Activated CD4-positive, CD25-positive, alpha-beta regulatory T cell (primary cell): ENCODE measurements at places on chromosomes 12 and 14.

GRCh38 chr12:58487255-58487654, 433.0 kb downstream of the LRIG3 start:
- no peak for DNase-seq

DNA sequence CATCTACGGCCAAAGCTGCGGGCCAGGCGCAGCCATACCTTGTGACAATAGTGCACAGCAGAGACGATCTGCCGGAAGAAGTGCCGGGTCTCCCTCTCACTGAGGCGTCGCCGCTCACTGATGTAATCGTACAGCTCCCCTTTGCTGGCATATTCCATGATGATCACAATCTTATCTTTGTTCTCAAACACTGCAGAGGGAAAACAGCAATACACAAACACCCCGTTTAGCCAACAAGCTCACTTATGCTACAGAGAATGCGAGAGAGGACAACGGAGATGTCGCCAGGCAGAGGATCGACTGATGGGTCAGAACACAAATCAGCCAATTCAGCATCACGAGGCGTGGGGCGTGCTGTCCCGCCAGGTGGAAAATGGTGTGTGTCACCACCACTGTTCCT, 52.1 kb downstream of the NUAK1 start:
- no peak for DNase-seq

DNA sequence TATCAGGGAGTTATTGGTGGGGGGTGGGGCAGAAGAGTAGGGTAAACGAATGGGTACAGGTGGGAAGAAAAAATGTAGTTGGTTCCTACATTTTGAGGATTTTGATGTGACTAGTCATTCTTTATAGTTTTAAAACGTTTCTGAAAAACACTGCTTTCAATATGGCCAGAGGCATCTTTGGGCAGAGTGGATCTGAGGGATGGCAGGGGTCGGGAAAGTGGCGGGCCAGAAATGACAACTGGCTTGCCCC, 527 bp upstream of the ATP23 start:
- DNase-seq = no peak

- no peak for DNase-seq
Observed at GRCh38 chr12:22684140-22685118, 59.5 kb downstream of the ETNK1 start.

DNA sequence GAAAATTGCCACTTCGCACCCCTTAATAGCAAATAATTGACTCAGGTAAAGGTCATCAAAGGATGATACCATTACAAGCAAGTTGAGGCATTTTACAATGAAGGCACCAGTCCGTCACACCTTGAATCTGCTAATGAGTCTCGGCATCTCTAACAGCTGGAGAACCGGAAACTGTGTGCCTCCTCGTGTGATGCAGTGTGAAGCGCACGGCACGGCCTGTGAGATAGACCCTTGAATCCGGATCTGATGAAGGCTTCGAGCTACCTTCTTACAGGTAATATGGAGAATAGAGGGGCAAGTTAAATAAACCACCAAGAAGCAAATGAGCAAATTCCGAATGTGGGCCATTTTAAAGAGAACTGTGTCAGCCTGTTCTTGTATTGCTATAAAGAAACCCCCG, 19.8 kb upstream of the TUBA1A start:
- no peak for DNase-seq

GRCh38 chr14:20971705-20972021, 16.4 kb downstream of the RNASE2 start:
- no peak for DNase-seq

- no peak for DNase-seq
Observed at GRCh38 chr14:54117924-54118323, 161.3 kb upstream of the BMP4 start.

DNA sequence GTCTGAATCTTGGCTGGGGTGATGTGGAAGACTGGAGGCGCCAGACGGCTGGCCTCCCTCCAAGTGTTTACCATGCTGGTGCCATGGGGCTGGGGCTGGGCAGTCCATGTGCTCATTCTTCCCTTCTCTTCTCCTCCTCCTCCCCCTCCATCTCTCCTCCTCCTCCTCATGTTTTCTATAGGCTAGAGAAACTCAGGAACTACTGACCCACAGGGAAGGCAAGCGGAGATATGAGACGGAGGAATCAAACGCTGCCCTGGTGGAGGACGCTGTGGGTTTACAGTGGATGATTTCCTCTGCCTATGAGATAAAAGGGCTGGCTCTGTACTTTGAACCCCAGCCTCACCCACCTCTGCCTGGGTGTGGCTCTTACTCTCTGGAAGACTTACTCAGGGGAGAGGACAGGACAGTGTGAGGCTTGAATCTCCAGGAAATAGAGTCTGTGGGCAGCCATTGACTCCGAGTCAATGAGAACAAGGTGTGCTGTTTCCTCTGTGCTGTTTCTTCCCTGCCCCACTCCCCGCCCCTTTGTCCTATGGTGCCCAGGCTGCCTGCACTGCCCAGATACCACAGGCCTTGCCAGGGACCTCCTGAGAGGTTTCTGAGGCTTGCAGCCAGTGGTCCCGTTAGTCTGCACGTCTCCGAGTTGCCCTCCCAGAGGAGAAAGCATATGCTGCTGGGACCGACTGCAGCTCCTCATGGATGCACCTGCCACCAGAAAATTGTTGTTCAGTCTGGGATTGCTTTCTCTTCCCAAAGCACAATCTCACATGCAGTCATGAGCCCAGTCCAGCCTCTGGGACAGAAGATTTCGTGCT, 132.6 kb upstream of the ARHGAP5 start:
- DNase-seq = no peak

GRCh38 chr14:23008831-23009230, 1.1 kb downstream of the C14orf93 start:
- DNase-seq = no peak

DNA sequence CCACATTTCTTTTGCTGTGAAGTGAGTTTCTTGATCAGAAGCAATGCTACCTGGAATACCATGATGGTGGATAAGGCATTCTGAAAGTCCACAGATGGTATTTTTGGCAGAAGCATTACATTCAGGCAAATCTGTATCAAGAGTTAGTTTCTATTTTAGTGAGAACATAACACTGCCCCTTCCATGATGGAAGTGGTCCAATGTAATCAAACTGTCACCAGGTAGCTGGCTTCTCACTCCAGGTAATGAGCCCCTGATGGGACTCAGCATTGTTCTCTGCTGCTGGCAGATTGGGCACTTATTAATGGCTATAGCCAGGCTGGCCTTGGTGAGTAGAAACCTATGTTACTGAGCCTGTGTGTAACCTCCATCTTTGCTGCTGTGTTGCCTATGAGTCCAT, 80.7 kb downstream of the KCNA5 start:
- DNase-seq = no peak
